ENCODE measurements at places on chromosomes 1 and 21.
A peak's percentile ranks its signal among the peaks of the same experiment; 100 is the strongest.

GRCh38 chr21:41545500-41546359, 37.8 kb upstream of the TMPRSS2 start:
- DNase-seq: no peak

DNA sequence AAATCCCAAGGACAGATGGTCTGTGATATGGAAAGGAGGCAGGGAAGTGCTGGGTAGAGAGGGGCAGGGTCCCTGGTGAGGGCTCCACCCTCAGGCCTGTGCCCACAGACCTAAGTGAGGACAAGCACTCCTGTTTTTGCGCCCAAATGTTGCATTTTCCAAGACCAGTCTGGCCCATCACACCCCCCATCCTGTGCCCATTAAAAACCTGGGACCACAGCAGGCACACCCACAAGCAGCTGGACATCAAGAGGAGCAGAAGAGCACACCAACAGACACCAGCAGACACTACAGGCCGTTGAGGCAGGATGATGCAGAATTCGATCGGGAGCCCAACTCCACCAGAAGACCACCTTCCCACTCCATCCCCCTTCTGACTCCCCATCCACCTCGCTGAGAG, 72.8 kb downstream of the DMRTA2 start:
- DNase-seq: no peak

GRCh38 chr1:232788235-232788872, 16.9 kb upstream of the MAP10 start:
- no peak for DNase-seq

DNA sequence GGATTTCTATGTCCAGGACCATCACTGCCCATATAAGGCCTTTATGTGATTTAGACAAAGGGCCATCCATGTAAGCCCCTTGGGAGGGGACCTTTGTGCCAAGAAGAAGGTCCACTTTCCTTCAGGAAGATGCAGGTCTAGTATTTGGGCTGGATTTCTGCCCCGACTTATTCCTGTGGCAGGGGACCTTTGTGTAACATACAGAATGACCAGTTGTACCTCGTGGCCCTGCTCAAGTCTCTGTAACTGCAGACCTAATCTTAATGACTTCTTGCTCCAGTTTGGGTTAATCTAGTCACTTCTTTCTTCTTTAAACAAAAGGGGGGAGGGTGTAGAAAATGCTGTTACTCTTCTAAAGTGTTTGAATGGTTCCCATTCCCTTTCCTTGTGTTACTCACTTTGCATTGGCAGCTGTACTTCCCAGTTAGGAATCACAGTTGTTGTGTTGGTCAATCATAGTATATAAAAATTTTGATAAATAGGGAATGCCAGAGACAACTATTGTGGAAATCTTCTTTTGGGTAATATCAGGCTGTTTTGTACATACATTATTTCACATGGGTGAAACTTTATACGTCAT, 54.2 kb downstream of the MIGA1 start:
- no peak for DNase-seq

GRCh38 chr1:4010284-4010683, 110.2 kb upstream of the C1orf174 start:
- DNase-seq: no peak

DNA sequence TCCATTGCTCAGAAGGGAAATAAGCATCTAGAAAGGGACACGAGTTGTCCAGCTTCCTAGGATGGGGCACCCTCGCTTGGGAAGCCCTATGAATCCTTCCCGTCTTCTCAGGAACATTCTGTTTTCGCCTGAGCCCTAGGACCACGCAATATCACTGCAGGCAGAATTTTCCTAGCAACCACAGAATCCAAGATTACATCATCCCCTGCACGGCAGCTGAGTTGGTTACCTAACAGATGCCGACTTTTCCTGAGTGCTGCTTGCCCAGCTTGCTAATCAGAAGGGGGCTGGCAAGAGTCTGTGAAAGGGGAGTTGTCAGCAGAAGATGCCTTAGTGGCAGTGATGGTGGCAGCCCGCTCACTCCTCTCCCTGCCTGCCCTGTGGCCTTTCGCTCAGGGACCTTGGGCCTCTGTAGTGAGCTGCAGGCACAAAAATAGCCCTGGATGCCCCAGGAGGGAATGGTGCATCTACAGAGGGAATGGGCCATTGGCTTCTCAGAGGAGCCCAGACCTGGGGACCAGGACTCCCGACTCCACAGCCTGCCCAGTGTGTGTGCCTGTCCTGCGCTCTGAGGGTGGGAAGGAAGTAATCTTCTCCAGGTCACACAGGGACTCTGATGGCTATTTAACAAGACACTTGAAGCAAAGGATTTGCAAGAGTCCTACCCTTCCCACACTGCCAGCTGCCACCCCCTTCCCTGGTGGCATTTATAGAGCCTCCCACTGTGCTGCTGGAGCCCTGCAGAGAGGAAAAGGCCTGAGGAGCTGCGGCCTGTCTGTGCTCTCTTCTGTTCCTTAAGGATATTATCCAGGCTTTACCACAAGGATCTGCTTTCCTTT, 28.9 kb upstream of the CLSTN1 start:
- DNase-seq: no peak

DNA sequence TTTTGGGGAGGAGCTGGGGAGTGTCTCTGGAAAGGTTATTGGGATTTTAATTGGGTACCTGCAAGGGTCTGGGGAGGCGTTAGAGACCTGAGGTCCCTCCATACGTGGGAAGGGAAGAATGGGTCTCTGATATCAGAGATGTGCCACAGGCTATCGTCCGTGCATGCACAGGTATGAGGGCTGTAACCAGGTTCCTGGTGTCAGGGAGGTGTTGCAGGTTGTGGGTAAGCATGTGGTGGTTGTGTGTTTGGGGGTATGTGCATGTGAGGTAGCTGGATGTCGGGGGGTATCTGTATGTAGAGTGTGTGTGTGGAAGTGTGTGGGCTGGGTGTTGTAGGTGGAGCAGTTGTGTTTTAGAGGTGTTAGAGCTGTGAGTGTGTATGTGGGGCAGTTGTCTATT, 8.3 kb downstream of the AHDC1 start:
- DNase-seq: no peak

DNA sequence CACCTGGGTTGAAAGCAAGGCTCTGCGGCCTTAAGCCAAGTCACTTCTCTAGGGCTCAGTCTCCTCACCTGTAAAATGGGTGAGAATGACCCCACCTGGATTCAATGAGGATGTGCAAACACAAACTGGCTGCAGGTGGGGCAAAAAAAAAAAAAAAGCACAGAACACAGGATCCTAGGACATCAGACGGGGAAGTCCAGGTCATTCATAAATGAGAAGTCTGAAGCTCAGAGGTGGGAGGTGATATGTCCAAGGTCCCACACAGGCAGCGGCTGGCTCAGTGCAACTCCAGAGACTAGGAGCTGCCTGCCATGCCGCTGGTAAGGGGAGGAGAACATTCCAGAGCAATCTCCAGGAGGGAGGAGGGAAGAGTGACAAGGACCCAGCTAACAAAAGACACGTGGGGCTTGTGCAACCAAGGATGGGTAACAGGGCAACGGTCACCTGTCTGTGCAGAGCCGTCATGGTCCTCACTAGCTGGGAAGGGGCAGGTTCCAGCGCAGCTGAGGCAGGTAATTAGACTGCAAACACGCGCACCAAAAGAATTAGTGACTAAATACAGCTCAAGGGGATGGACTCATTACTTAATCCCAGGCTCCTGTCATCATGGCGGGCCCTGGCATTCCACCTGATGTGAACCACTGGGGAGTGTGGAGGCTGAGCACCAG, 19.5 kb downstream of the IFFO2 start:
- DNase-seq: no peak

DNA sequence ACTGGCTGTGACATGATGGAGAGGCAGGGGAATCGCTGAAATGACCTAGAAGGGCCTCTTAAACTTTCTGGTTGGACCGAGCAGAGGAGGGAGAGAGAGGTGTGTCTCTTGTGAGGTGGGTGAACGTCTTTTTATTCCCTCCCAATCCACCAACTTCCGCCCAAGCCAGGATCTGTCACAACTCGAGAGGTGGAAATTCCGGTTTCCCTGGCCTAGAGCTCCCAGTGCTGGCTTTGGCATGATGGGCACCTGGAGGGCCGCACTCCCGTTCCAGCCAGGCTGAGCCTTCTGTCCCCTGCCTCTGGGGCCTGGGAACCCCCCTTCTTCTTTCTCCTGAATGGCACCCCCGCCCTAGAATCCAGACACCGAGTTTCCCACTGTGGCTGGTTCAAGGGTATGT, at the start of gene SEMA4A:
Gene SEMA4A (plus strand): TSS at position 224 of the 400 bp plus-strand sequence. CDS start 994 bp downstream, outside the sequence.
- DNase-seq: peak; percentile 63

GRCh38 chr1:83787246-83787998, 211.5 kb downstream of the TTLL7 start:
- no peak for DNase-seq

DNA sequence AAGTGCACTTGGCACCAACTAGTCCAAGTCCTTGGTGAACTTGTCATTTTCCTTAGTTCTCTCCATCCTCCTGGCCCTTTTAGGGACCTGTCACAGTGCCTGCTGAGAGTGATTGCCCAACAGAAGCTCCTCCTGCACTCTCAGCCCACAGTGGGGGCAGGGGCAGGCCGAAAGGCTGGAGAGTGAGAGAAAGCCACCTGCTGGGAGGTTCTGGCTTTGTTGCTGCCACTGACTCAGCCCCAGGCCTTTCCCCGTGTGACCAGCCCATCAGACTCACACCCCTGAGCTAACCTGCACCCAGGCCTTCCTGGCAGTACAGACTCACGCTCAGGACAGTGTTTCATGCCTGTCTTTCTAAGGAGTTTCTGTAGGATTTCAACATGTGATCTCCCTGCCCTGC, 17.1 kb upstream of the PROK1 start:
- DNase-seq: no peak

- no peak for DNase-seq
Measured at GRCh38 chr1:113855630-113856400, 15.7 kb downstream of the PTPN22 start.

GRCh38 chr1:29448456-29449235, 212.3 kb downstream of the PTPRU start:
- no peak for DNase-seq

DNA sequence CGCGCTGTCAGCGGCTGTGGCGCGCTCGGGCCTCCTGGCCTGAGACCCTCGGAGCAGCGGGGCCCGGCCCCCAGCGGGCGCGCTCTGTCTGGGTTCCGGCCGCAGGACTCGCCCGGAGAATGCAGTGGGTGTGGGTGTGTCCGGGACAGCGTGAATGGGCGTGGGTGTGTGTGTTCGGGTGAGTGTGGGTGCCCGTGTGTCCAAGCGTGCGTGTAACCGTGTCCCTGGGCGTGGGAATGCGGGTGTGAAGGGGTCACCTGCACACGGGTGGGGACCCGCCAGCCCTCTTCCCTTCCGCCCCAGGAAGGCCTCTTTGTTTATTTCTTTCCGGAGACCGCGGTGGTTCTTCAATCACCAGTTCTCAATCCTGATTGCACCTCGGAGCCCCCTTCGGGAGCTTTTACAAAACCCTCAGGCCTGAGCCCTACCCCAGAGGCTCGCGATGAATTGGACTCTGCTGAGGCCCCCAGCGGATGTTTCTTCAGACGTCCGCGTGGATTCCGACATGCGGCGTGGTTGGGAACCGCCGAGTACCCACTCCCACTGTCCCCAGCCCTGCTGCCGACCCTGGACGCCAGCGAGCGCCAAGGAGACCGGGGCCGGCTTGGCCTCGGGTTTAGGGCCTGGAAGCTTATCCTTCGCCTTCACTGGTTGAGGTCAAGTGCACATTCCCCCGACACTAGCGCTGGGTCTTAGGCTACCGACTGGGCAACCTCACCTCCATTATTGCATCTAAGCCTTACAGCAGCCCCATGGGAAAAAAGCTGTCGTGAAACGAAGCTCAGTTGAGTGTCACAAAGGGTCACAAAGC, 19.3 kb downstream of the SERTAD4 start:
- peak; percentile 53 for DNase-seq

- no peak for DNase-seq
Measured at GRCh38 chr1:153612111-153612754, 704 bp downstream of the S100A16 start.

DNA sequence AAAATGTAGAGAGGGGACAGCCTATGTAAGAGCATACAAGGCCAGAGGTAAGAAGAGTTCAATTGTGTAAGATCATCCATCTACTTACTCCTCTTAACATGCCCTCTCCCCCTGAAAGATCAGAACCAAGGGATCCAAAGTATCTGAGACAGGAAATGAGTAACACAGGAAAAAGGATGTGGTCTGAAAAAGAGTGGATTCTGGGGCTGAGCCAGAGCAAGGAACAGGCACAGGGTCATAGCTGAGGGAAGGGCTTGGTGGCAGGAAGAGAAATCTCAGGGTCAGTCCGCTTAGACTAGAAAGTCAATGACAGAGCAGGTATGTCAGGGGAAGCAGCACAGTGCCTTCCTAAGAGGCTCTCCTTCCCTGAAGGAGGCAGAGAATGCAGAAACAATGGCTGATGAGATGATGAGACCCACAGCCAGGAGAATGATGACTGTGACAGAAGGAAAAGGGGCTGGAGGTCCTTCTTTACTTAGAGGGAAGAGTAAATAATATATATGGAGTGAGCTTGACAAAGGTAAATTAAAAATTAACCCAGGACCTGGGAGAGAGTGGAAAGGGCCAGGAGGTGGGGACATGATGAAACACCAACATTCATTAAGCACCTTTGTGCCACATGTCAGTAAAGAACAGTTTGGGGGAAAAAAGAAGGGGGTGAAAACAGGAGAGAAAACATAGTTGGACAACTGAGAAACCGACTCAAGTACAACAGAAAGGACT, 26.2 kb upstream of the A3GALT2 start:
- peak; percentile 63 for DNase-seq
